ENCODE measurements at places on chromosomes 13 and 19.

DNA sequence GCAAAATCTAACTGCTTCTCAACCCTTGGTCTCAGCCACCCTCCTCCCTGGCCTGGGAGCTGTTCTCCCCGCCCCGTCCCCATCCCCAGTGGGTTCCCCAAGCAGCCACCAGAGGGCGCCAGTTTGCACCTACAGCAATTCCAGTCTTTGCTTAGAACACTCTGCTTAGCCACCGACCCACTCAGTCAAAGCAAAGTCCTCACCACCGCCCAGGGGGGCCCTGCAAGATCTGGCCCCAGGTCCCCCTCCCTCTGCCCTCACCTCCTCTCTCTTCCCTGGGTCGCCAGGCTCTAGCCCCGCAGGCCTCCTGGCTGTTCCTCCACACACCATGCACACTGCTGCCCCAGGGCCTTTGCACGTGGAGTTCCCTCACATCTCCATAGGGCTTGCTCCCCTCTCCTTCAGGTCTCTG, 12.4 kb downstream of the TMEM143 start:
- DNase-seq: peak; percentile 53

DNA sequence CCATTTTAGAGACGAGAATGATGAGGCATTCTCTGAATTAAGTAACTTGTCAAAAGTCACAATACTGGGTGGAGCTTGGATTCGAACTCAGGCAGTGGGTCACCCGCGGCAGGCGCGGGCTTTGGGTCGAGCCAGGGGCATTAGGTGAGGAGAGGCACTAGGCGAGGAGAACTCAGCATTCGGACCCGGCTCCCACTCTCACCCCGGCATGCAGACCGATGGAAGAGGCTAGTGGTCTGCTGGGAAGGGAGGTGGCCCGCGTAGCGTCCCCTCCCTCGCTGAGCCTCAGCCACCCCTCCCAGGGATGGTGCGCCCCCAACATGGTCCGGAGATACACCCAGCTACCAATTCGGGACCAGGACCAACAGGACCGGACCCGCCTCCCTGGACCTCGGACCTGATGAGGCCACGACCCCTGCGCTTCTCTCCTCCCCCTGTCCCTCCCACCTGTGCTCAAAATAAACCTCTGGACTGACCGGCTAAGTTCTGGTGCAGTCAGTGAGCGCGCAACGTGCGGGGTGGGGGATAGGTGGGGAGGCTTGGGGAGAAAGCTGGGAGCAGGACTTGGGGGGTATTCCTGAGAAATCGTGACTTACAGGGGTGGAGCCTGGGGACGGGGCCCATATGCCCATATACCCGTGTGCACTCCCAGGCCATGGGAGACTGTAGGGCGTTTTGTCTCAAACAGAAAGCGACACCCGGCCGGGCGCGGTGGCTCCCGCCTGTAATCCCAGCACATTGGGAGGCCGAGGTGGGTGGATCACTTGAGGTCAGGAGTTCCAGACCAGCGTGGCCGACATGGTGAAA, 1.3 kb upstream of the SNAPC2 start:
- DNase-seq: no peak

DNA sequence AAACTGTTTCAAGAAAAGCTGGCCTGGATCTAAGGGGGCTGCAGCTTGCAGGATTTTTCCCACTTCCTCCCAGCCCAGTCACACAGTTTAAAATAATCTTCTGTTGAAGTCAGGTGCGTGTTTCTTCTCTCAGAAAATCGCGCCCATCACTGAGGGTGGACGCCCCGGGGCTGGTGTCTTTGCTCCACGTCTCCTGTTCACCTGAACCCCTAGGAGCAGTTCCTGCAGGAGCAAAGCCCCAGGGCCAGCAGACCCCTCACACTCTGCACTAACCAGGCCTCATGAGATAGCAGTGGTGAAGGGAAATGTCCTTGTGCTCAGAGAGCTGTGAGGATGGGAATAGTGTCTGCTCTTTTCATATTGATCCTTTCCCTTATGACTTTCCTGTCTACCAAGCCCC, 920 bp upstream of the SIGLEC7 start:
- no peak for DNase-seq

DNA sequence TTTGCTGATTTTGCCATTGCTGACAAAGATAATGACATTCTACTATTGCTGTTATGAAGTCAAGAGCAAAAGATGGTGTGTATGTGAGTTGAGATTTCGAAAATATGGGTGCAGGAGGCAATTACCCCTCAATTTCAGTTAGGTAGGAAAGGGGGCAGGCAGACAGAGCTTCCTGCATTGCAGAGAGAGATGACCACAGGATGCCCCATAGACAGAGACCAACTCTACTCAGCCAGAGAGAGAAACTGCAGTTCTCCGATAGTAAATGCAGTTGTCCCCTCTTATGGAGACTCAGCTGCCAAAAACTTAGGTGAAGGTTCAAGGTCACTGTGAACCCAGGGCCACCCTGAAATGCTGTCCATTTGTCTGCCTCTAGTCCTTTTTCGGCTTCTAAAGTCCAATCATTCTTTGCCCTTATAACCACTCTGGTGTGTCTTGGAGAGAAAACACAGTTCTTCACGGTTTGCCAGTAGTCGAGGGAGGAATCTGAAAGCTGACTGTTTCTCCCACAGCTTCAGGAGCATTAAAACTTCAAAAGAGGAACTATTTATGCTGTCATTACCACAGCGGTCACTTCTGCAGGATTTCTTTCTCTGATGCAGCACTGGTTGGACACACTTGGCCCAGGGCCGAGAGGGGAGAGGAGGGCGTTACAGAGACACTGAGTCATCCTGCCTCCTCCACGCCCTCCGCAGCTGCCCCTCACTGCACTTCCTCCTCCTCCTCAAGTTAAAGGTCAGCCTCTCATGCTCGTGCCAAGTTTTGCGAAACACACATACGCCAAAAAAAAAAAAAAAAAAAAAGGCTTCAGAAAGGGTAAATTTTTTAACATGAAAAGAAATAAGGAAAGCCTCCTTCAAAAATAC, 264.3 kb downstream of the FOXO1 start:
- peak; percentile 59 for DNase-seq

DNA sequence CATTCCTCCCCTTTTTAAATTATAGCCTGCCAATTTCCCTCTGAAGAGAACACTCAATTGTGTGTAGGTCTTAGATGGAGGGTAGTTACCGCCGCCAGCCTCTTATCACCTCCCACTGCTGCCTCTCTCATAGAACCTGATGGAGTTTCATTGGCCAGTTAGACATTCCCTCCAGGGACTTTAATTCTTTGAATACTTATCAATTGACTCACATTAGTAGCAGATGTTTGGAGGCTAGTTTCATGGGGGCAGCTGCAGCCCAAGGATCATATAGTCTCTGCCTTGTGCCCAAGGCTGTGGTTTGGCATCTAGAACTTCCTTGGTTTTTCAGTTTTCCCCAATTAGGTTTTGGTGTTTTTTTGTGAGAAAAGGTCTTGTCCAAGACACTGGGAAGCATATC, 318.9 kb upstream of the HTR2A start:
- no peak for DNase-seq

GRCh38 chr19:37989855-37990254, 82.8 kb downstream of the SIPA1L3 start:
- DNase-seq: no peak

- DNase-seq: no peak
Measured at GRCh38 chr19:10719466-10719961, 1.6 kb downstream of the DNM2 start.

- DNase-seq: no peak
Measured at GRCh38 chr19:4108767-4109625, 14.9 kb downstream of the MAP2K2 start.

All from renal cortex interstitium (tissue), 15 donors.